ENCODE measurements at places on chromosomes 2 and 18.

DNA sequence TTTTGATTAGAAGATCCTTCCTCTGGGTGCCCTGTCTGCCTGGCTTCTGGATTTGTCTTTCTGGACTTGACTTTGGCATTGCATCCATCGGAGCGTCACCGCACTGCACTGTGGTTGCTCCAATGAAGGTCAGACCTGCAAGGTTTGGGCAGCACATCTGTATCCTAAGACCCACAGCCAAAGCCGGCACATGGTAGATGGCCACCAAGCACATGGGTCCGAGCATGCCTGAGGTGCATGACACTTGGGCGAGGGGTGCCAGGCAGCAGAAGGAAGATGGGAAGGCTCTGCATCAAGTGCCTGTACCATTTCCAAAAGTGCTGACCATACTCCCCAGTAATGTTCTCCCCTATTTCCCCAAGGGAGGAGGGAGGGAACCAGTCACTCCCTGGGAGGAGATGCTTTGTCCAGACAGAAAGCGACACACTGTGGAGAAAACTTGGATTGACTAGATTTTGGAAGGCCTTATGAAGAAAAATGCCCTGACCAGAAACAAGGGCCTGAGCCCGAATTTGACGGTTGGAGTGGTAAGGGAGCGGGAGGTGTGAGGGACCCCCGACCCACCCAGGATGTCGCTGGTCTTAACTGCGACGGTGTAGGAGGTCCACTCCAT is 149.9 kb downstream of the LOXHD1 start:
- DNase-seq, result no peak

DNA sequence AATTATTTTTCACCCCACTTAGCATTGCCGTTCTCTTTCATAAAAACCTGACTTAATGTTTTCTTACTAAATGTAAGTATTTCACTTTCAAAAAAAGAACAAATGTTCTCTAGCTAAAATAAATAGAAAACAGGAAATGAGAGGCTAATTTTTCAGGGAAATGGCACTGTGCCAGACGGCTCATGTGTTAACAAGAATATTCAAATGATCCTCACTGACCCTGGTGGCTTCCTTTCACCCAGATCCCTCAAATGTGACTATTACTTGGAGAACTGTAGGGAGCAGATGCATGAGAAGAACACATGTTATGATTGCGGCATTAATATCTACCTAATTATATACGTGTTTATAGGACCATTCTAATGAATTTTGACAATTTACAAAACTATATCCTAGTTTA is 827.7 kb downstream of the SOCS6 start:
- DNase-seq, result no peak

- DNase-seq, result no peak
Measured at GRCh38 chr2:36329251-36329650, 26.3 kb upstream of the CRIM1 start.

GRCh38 chr18:32773382-32773712 is 524 bp upstream of the KLHL14 start:
- no peak for DNase-seq

- no peak for DNase-seq
Measured at GRCh38 chr18:11052800-11053199, 96.6 kb downstream of the PIEZO2 start.

- DNase-seq, result no peak
Measured at GRCh38 chr2:132837769-132838168, 167.8 kb upstream of the LYPD1 start.

GRCh38 chr2:127841466-127842178 is 16.3 kb downstream of the POLR2D start:
- no peak for DNase-seq

DNA sequence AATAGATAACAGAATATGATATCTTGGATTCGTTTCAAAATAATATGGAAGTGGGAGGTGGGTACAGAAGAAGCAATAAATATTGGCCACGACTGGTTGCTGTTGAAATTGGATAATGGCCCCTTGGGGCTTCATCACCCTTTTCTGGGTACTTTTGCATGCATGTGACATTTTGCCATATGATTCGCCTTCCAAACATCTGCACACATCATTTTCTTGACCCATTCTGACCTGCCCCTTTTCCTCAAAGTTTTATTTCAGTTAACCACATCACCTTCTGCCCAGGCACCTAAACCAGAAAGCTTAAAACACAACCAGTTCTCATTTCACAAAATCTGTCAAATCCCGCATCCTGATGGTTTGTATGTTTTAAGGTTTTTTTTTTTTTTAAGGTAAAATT is 116.7 kb upstream of the AGAP1 start:
- DNase-seq, result no peak

GRCh38 chr18:46830633-46831032 is 73.8 kb upstream of the ST8SIA5 start:
- no peak for DNase-seq

DNA sequence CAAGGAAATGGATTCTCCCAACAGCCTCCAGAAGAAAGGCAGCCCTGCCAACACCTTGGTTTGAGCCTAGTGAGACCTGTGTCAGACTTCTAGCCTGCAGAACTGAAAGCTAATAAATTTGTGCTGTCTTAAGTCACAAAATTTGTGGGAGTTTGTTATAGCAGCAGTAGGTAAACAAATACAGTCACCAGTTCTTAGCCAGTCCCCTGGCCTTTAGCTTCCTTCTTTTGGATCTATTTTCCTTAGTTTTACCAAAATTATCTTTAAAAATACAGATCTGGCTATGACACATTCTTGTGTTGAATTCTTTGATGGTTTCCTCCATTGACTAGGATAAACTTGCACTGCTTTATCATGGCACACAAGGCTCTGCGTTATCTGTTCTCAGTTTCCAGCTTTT is 697.9 kb upstream of the FANCL start:
- DNase-seq, result no peak

GRCh38 chr2:163345795-163346573 is 389.8 kb downstream of the FIGN start:
- DNase-seq, result no peak

DNA sequence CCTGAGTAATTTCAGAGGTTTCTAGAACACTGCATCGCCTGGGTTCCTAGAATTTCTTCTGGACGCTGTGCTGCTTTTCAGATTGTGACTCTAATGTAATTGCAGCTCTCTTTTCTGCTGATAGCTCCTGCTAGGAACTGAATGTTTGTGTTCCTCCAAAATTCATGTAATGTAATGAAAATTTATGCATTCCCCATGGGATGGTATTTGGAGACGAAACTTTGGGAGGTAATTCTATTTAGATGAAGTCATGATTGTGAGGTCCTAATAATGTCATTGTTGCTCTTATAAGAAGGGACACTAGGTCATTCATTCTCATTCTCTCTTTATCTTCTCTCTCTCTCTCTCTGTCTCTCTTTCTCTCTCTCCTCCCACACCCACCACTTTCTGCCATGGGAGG is 223.9 kb upstream of the DOK6 start:
- DNase-seq, result no peak

DNA sequence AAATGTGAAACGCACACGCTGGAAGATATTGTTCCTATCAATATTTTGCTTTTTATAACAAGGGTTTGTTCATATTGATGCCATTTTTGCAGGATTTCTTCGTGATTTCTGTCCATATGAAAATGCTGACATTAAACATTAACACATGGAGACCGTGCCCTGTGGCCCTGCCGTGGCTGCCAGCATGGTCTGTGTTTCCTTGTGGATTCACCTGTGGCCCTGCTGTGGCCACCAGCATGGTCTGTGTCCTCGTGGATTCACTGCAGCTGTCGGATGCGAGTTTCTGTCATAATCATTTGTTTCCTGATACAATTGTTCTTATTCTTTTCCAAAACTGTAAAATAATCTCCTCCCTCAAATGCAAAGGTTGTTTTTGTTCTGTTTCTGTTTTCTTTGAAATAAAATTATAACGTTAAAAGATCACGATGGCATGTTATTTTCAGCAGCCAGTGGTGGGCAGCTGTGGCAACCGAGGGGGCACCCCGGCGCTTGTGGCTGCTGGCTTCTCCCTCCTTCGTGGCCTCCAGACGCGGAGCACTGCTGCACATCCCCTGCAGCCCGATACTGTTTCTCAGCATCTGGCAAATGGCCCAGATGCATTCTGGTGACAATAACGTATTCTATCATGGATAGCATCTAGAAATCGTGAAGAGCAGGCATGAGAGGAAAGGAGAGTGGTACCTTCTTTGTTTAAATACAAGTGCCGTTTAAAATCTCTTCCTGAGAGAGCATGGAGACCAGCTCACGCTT is 143.5 kb downstream of the PTGR3 start:
- DNase-seq, result no peak
